NCI-H1436 (cell line): ENCODE measurements at places on chromosomes 6 and 20.

DNA sequence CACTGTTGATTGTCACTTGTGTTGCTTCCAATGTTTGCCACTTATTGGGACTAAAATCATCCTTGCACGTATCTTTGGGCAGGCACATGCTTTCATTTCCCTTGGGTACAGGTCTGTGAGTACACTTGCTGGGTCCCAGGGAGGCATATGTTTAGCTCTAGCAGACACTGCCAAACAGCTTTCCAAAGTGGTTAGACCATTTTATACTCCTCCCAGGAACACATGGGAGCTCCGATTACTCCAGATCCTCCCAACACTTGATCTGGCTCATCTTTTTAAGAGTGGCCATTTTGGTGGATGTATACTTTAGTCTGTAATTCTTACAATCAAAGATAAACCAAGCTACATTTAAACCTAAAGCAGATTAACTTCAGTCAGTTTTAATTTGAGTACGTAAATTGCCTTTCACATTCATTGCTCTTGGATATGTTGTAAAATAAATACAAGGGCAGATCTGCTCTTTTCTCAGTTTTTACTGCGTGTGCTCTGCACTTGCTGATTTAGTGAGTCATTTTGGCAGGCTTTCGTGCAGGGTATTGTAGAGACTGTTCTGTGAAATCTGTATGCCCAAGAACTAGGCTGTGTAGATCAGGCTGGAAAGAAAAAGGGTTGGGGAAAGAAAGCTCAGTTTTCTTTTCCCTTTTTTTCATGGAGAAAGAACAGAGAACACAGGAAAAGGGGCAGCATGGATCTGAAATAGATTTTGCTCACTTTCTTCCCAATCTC lies 19.5 kb downstream of the SLC22A1 start:
- no peak for DNase-seq

DNA sequence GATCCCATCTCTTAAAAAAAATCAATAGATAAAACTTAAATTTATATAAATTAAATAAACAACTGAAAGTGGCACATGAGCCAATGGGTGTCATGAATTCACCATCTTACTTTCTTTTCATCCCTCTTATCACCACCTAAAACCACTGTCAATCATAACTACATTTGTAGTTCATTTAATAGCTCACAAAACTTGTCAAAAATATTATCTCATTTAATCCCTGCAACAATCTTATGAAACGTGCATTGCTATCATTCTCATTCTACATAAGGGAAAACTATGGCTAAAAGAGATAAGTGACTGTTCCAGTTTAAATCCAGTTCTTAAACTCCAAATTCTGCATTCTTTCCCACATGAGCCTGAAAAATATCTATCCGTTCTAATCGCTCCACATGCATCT lies 80.6 kb upstream of the BEND6 start:
- DNase-seq, result no peak

GRCh38 chr6:10555625-10556309 lies 34.6 kb downstream of the GCNT2 start:
- peak; percentile 36 for DNase-seq

GRCh38 chr6:112203577-112204349 lies 50.6 kb downstream of the LAMA4 start:
- DNase-seq, result no peak

GRCh38 chr20:63567386-63568169 lies 6.5 kb downstream of the HELZ2 start:
- no peak for DNase-seq

- DNase-seq, result peak; percentile 23
Observed at GRCh38 chr6:21103626-21104224, 489.8 kb upstream of the SOX4 start.

GRCh38 chr20:63496596-63497120 lies 2.2 kb downstream of the EEF1A2 start:
- no peak for DNase-seq

GRCh38 chr6:126976253-126976797 lies 142.1 kb upstream of the RSPO3 start:
- DNase-seq, result no peak

DNA sequence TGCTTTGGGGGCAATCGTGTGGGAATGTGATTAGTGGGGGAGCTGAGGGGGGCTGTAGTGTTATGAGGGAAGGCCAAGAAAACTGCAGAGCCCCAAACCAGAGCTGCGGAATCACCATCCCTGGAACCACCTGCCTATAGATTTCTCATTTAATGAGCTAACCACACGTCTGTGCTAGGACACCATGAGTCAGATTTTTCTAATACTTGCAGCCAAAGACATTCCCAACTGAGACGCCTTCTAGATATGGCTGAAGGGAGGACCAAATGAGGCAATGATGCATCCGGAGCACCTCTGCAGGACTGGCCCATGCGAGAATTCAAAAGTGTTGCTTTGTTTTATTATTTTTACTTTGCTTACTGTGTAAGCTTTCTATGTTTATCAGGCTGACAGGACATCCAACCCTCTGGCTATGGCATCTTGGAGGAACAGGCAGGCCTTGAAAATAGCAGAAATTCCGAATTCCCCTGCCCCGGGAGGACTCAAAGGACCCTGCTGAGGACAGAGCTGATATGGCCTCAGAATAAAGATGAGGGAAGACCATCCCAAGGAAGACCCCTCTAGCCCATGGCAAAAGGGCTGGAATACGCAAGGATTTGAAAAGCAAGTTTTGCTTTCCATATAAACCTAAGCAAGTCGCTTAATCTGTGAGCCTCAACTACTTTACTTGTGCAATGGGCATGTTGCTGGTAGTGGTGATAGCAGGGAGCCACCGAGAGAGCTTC lies 3.1 kb upstream of the PTGIS start:
- no peak for DNase-seq

DNA sequence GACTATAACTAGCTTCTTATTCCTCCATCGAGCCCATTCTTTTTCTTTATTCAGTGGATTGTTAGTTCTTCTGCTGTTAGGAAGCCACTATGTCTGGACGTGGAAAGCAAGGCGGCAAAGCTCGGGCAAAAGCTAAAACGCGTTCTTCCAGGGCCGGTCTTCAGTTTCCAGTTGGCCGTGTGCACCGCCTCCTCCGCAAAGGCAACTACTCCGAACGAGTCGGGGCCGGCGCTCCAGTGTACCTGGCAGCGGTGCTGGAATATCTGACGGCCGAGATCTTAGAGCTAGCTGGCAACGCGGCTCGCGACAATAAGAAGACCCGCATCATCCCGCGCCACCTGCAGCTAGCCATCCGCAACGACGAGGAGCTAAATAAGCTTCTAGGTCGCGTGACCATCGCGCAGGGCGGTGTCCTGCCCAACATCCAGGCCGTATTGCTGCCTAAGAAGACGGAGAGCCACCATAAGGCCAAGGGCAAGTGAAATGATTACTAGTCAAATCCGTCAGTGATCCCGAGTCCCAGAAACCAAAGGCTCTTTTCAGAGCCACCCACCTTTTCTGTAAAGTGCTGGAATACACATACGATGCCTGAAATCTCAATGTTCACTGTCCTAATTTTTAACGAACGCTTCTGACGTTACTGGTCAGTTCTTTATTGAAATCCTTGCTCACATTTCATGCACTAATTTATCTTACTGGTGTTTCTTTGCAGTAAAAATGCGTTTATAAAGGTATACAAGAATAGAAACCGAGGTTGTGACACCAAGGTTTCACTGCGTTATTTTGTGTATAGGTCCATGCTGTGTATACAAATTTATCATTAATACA lies 129.9 kb downstream of the HFE start:
- DNase-seq, result peak; percentile 84

- no peak for DNase-seq
Observed at GRCh38 chr6:225907-226306, 66.4 kb upstream of the DUSP22 start.

- DNase-seq, result no peak
Observed at GRCh38 chr6:105163183-105163582, 16.6 kb downstream of the POPDC3 start.

GRCh38 chr6:31272836-31273626 lies 1.1 kb upstream of the HLA-C start:
- no peak for DNase-seq

DNA sequence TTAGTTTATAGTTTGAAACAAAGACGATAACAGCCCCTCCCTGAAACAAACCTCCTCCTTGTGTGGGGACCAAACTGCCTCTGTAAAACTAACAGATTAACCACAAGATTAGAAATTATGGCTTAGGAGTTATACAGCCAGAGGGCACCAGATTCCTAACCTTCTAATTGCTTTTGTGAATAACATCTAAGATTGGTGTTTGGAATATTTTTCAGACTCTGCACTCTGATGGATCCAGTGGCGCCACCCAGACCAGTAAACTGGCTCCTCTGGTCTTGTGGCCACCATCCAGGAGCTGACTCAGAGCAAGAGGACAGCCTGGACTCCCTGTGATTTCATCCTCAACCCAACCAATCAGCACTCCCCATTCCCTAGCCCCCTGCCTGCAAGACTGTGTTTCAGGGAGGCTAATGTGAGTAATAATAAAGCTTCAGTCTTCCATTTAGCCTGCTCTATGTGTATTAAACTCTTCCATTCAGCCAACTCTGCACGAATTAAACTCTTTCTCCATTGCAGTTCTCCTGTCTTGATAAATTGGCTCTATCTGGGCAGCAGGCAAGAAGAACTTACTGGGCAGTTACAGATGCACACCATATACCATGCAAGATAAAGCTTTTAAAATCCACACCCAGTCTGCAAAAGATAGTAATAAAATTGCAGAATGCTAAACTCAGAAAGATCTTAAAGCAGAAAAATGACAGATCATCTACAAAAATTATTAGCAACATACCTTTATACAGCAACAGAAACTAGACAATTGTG lies 58.5 kb upstream of the SLC22A16 start:
- DNase-seq, result no peak
